ENCODE measurements at places on chromosomes 1 and 21.

DNA sequence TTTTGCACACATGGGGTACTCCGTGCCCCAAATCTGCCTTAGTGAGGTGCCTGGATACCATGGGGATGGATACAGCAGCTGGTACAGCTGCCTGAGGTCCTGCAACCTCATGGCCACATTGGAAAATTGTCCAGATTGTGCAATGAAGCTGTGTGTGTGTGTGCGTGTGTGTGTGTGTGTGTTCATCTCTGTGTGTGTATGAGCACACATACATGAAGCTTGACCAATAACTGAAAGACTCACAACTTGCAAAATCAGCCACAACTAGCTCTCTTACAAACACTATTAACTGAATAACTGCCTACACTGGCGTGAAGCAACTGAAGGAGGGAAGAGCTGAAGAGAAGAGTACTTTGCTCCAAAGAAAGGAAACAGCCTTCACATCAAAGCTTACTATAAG is 78.1 kb downstream of the ERG start:
- no peak for DNase-seq

DNA sequence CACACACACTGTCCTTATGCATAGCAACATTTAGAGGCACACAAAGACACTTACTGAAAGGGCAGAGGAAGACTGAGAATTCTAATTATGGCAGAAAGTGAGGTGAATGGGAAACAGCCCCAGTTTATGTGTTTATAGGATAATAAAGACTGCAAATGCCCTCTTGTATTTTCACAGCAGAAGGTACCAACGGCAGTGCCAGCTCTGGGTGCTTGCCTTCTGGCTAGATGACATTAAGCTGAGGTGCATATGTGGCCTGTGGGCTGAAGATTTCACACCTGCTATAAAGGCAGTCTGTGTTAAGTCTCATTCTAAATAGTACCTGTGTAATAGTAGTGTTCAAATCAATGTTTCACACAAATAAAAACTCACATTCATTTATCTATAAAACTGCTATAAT is 347.2 kb upstream of the ZRANB2 start:
- no peak for DNase-seq

GRCh38 chr21:38869196-38869595 is 63.5 kb downstream of the ETS2 start:
- no peak for DNase-seq

DNA sequence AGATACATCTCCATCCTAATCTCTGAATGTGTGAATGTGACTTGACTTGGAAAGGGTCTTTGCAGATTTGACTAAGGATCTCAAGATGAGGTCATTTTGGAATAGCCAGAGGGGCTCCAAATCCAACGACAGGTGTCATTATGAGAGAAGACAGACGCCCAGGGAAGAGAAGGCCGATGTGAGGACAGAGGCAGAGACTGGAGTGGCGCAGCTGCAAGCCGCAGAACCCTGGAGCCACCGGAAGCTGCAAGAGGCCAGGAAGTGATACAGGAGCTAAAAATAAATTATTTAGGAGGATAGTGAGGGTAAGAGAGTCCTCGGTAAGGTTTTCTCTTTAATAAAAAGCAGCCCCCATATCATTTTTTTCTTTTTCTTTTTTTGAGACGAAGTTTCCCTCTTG is 9.7 kb upstream of the AADACL4 start:
- peak; percentile 47 for DNase-seq

DNA sequence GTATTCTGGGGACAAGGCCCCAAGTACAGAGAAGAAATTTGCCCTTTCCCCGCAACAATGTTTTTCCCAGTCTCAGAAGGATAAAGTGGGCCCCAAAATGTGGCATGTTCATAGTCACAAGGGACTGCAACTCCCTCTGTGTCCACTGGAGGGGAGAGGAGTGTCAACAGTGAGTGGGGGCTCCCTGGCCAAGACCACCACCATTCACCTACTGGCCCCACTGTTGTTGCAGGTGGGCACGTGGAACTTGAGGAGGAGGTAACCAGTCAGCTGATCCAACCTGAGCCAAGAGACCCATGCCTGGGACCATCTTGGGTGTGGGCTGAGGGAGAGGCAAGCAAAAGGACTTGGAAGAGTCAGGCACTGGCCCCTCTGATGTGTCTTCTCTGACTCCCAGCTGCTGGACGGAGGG is 777 bp downstream of the NUDT17 start:
- no peak for DNase-seq

GRCh38 chr1:65577278-65577677 is 156.8 kb downstream of the LEPR start:
- no peak for DNase-seq

DNA sequence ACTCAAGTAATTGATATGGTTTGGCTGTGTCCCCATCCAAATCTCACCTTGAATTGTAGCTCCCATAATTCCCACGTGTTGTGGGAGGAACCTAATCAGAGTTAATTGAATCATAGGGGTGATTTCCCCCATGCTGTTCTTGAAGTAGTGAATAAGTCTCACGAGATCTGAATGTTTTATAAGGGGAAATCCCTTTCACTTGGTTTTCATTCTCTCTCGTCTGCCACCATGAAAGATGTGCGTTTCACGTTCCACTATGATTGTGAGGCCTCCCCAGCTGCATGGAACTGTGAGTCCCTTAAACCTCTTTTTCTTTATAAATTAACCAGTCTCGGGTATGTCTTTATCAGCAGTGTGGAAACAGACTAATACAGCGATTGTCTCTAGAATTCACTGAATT is 135.4 kb downstream of the BACH1 start:
- no peak for DNase-seq

- no peak for DNase-seq
Observed at GRCh38 chr1:248811514-248812490, 13.9 kb downstream of the SH3BP5L start.

GRCh38 chr1:3453203-3453761 is 1.2 kb upstream of the ARHGEF16 start:
- peak; percentile 84 for DNase-seq

- no peak for DNase-seq
Observed at GRCh38 chr1:66364578-66365391, 169.2 kb upstream of the SGIP1 start.

DNA sequence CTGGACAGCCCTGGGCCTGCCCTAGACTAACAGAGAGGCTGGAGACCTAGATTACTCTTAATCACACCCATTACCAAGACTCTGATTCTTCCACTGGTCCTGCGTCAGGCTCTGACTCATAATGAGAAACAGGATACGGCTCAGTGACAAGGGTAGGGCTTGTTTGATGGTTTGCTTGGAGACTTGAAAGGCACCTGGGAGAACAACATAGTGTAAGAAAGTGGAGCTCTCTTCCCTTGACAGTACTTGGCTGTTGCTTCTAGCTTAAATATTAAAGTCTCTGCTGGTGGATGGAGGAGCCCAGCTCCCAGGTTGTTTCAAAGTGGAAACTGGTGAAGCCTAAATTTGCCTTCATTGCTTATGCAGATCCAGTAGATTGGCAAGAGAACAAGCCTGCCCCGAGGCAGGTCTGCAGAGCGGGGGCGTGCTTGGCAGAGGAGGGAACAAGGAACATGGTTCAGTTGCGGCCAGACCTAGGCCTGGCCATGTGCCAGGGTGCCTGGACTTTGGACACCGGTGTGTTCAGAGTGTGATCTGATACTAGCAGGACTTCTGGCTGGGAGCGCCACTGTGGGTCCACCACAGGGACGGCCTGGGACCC is 480.6 kb downstream of the CAMTA1 start:
- no peak for DNase-seq

GRCh38 chr1:87985071-87985470 is 656.4 kb downstream of the LMO4 start:
- DNase-seq: no peak

DNA sequence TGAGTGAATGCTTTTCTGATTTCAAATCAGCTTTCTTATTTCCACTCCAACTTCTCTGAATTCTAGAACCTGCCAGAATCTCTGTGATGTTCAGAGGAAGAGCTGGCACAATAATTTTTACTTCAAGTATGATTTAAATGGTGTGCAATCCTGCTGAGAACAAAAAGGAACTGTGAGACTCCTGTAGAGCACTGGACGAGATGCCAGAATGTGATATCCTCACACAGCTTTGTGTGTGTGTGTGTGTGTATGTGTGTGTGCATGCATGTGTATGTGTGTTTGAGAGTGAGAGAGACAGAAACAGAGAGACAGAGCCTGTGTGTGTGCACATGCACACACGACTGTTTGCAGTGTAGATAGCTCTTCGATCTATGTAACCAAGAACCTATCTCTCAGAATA is 713.6 kb upstream of the ZP4 start:
- no peak for DNase-seq

- no peak for DNase-seq
Observed at GRCh38 chr1:238642231-238642630, 744.1 kb upstream of the CHRM3 start.

DNA sequence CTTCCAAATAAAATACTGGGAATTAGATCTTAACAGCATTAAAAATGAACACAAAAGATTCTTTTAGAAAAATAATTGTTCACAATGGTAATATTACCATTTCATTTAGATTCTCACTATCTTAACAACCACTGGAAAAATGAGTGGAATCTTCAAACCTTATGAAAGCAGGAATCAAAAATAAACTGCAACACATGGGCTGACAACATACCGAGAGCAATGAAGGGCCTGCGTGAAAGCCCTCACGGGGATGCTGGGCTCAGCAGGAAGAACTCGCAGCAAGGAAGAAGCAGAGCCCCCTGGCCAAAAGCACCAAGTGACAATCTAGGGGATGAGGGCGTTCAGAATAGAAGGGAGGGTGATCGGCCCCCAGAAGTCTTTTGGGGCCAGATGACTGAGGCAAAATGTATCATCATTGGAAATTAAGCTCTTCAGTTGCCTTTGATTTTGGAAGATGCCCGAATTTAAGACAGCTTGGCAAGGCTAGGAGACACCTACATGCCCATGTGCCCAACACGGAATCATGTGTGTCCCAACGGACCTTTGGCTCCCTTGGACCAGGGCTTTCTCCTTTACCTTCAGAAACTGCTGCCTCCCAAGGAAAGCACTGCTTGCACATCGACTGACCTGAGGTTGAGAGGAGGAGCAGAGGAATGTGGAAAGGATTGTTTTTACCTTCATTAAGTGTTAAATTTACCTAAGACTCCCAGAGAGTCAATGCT is 103.9 kb downstream of the TGFBR3 start:
- DNase-seq: no peak

- no peak for DNase-seq
Observed at GRCh38 chr21:44567481-44568171, 5.9 kb upstream of the KRTAP10-4 start.

GRCh38 chr1:203473781-203474305 is 1.8 kb upstream of the PRELP start:
- no peak for DNase-seq

- no peak for DNase-seq
Observed at GRCh38 chr1:168235548-168235885, 9.7 kb downstream of the SFT2D2 start.

GRCh38 chr1:50266509-50266908 is 156.7 kb downstream of the DMRTA2 start:
- DNase-seq: no peak

DNA sequence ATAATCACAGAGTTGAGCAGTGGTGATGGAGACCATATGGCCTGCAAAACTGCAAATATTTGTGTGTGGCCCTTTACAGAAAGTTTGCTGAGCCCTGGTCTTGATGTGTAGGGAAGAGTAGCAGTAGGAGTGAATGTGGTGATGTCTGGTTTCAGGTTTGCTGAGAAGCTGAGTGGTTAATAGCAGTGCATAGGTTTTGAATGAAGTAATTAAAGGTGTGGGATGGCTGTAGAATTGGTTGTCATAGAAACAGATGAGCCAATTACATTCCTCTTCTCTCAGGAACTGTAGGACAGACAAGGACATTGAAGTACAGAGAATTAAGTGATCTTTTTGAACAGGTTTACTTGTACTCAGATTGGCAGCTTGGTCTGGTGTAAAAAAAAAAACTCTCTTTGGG is 37.4 kb downstream of the PRDM2 start:
- no peak for DNase-seq

GRCh38 chr1:151838222-151839081 is 1.2 kb downstream of the C2CD4D start:
- no peak for DNase-seq

DNA sequence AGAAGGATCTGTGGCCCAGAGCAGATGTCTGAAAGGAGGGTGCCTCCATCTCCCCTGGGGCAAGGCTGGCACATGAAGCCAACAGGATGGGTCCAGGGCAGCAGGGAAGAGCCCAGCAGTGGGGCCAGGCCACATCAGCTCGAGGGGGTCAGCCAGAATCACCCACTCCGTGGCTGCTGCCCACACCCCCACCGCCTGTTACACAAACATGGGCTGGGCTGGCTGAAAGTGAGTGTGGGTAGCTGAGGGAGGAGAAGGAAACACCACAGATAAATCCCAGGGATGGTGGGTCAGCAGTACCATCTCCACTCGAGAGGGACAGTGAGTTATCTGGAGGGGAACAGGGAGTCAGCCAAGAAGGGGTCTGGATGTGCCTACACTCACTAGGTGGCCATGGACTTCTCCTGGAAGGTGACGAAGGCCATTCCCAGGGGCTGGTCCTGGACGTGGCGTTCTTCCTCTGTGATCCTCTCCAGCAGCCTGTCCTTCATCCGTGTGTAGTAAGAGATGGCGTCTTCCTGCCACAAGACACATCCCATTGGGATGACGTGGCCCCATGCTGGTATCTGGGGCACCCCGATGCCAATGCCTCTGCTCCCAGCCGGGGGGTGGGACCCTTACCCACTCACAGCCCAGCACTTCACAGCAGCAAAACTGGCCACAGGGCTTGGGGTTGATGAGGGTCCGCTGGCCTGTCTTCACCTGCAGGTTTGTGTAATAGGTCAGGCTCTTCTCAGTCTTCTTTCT is 20.2 kb downstream of the TMEM63A start:
- DNase-seq: no peak

DNA sequence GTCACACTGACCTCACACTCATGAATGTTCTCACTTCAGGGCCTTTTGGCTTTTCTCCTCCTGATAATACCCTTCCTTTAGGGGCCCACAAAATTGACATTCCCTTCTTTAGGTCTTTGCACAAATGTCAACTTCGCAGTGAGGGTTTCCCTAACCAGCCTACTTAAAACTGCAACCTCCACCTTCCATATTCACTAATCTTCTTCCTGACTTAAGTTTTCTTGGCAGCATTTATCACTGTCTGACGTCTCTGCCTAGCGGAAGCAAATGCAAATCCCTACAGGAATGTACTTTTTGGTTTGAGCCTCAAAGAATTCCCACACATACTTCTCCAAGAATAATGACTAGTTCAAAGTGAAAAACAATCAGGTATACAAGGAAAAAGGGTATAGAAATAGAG is 32.8 kb downstream of the INTS7 start:
- no peak for DNase-seq

- no peak for DNase-seq
Observed at GRCh38 chr21:23858878-23859277, 1748.4 kb downstream of the MRPL39 start.

GRCh38 chr1:221419513-221420095 is 322.3 kb downstream of the DUSP10 start:
- DNase-seq: no peak

GRCh38 chr1:229848752-229849677 is 218.0 kb upstream of the GALNT2 start:
- no peak for DNase-seq

DNA sequence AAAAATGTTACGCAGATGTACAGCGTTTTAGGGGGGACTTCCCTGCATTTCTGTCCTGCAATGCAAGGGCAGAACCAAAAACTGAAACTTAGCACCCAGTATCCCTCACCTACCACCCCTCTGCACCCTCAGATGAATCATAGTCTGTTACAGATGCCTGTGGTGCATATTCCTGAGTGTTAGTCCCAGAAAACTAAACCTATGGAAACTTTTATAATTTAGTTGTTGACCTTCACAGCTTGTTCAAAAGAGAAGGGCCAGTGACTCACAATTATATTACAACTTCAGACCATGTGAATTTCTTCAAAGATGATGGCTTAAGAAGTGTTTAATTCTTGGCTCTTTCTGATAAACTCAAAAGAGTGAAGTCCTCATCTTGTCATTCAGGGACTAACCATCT is 5.8 kb downstream of the PTGER3 start:
- DNase-seq: no peak

All from psoas muscle (tissue), 8 donors.